ENCODE measurements at places on chromosomes 11 and 22.
A peak's percentile ranks its signal among the peaks of the same experiment; 100 is the strongest.

- DNase-seq: no peak
These were observed 61.7 kb downstream of the DGCR2 start for GRCh38 chr22:19060356-19061009.

DNA sequence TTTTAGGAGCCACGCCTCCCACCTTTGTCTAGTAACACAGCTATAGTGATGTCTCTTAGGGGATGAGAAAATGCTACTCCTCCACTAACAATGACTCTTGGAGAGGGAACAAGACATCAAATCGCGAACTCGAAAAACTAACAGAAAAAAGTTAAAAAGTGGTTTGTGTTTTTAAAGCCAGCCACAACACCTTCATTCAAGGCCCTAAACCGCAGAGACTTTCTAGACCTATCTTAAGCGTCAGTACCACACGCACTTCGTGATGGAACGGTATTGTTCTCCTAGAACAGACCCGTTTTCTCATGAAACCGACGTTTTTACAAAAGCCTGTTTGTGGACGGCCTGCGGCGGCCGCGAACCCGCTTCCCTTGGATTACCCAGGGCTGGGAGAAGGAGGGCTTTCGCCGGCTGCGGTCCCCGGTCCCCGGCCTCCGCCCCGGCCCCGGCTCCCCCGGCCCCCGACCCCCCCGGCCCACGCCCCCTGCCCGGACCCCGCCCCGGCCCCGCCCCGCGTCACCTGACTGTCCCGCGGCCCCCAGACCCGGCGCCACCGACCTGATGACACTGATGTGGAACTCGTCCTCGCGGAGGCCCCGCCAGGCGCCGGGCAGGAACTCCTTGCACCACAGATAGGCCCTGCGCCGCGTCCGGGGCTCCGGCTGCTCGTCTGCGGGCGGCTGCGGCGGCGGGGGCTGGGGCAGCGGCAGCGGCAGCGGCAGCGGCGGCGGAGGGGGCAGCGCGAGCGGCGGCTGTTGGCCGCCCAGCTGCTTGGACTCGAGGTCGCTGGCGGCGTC is 718 bp downstream of the CHKA start:
- DNase-seq: peak; percentile 32

GRCh38 chr11:59680287-59681154 is 11.7 kb upstream of the PATL1 start:
- peak; percentile 40 for DNase-seq

DNA sequence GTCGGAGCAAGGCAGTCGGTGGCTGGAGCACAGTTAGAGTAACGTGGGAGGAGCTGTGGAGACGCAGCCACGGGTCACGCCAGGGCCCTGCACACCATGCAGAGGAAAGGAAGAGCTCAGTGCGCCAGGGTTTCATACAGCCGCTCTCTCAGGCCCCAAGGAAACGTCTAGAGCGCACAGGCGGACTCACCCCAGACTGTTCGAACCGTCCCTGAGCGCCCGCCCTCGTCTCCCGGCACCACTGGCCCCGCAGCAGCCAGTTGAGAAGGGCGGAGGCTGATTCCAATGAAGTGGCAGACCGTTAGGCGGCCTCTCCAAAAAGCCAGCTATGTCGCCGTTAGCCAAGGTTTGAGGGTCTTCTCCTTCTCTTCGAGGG is 483 bp upstream of the HYLS1 start:
- DNase-seq: peak; percentile 22

GRCh38 chr11:34192481-34193401 is 87.3 kb downstream of the NAT10 start:
- no peak for DNase-seq

DNA sequence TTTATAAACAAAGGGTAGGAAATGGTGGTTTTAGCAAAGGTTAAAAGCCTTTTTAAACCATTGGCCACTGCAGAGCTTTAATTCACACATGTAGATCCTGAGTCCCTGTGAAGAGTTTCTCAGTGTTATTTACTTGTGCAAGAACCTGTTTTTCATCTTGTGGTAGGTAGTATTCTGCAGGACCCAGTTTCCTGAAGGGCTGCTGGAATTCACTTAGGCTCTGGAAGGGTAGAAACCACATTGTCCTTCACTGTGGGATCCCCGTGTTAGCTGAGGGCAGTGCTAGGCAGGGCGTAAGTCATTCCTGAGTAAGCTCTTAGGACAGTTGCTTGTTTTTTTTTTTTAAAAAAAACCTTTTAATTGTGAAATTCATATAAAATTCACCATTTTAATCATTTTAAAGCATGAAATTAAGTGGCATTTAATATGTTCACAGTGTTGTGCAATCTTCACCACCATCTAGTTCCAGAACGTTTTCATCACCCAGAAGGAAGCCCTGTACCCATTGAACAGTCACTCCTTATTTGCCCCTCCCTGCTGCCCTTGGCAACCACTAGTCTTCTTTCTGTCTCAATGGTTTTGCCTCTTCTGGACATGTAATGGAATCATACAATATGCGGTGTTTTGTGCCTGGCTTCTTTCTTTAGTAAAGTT is 77.7 kb downstream of the C22orf31 start:
- DNase-seq: no peak

DNA sequence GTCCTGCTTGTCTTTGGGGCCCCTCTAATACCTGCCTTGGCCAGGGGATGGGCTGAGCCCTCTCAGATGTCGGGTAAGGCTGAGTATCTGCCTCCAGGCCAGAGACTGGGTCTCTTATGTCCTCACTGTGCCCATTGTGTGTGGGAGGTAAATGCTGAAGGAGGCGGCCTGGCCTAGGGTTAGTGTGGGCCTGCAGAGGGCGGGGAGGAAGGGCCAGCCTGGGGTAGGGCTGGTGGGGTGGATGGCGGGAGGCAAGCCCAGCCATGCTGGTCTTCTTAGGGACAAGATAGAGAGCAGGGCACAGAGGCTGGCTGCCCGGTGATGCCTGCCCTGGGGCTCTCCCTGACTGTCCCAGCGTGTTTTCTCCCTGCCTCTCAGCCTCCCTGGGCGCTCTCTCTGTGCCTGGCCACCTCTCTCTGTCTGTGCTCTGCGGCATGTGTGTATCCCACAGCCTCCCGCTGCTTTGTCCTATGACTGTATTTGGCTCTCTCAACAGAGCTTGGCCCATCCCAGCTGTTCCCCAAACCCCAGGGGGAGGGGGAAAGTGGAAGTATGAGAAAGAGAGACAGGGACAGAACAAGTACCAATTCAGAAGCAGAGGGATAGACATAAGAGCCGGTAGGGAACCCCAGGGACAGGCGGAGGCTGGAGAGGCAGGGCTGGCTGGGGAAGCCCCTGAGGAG is 57.0 kb downstream of the PDE2A start:
- DNase-seq: no peak
